Mesothelial cell of epicardium (in vitro differentiated cells): ENCODE measurements at places on chromosomes 2 and 18.

GRCh38 chr18:58105206-58105887 lies 61.3 kb downstream of the NEDD4L start:
- no peak for DNase-seq

GRCh38 chr2:230205034-230205433 lies 14.8 kb downstream of the SP110 start:
- DNase-seq, result no peak

DNA sequence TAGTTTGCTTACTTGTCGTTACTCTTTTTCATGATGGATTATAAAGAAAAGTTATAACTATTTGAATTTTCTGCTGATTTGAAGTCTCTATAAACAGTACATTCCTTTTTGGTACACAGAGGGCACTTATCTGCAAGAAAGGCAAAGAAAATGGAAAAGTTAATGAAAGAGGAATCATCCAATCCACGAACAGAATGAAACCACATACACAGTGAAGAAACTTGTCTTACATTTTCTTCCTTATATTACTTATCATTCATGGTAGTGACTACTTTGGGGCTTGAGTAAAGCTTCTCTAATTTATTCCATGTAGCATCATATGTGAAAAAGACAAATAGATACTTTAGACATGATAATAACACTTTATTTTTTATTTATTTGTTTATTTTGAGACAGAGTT lies 14.8 kb upstream of the ACTR3 start:
- DNase-seq, result no peak

DNA sequence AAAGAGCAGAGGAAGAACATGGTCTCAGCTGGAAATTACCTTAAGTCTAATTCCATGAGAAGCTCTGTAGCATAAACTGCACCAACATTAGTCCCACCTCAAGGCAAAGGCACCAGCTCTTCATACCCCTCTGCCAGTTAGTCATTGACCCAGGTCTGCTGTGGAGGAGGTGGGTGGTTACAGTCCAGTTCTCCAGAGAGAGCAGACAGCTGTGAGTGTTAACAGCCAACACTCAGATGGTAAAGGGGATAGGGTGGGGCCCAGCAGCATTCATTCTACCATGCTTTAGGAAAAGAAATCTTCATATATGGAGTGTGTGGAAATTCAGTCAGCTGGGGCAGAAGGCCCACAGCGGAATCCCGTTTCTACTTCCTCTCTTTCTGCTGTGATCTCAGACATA lies 159.7 kb upstream of the FBXO11 start:
- no peak for DNase-seq

GRCh38 chr2:163673522-163673921 lies 62.3 kb downstream of the FIGN start:
- DNase-seq, result no peak

- no peak for DNase-seq
Observed at GRCh38 chr2:39275016-39275415, 31.2 kb upstream of the CDKL4 start.

DNA sequence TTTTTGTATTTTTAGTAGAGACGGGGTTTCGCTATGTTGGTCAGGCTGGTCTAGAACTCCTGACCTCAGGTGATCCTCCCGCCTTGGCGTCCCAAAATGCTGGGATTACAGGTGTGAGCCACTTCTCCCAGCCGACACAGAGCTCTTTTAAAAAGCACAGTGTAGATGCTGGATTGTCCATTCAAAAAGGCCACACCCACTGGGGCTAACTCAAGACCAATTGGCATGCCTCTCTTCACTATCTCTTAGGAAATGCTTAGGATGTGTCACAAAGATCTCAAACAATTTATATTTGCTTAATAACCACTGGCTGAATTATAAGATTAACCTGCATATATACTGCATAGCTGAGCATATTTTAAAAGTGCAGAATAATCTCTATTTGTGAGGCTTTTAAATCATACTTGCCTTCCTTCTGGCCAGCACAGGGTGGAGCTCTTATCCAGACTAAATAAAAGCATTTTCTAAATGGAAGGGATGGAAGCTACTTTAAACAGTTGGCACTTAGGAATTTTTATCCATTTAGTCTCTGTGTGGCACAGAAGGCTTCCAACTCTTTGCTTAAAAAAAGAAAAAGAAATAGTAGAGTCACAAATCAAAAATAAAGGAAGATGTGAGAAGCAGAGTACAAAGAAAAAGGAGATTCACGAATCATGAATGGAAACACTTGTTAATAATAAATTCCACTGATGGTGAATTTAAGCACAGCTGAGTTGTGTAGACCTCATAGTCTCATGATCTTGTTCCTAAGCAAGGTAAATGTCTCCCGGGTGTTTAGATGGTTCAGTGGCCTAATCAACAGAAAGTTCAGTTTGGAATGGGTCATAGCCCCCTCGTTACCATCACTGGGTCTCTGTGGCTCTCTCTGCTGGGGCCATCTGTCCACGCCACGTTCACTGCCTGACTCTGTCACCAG lies 22.4 kb downstream of the CRYGD start:
- no peak for DNase-seq

DNA sequence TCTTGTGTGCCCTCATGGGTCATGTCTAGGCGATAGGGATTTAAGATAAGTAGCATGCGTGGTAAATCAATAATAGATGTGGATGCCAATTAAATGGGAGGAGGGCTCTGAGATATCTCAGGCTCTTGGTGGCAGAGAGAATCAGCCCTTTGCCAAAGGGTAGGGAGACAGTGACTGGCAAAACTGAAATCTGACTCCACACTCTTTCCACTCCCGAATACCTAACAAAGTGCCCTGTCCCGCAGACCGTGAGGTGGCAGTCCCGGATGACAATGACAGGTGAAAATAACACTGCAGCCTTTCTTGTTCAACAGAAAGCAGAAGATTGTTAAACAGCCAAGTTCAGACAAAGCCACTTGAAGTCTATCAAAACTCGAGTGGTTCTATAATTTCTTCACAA lies 47.0 kb downstream of the C2orf76 start:
- no peak for DNase-seq

GRCh38 chr2:126786765-126787164 lies 111.9 kb upstream of the TEX51 start:
- no peak for DNase-seq

DNA sequence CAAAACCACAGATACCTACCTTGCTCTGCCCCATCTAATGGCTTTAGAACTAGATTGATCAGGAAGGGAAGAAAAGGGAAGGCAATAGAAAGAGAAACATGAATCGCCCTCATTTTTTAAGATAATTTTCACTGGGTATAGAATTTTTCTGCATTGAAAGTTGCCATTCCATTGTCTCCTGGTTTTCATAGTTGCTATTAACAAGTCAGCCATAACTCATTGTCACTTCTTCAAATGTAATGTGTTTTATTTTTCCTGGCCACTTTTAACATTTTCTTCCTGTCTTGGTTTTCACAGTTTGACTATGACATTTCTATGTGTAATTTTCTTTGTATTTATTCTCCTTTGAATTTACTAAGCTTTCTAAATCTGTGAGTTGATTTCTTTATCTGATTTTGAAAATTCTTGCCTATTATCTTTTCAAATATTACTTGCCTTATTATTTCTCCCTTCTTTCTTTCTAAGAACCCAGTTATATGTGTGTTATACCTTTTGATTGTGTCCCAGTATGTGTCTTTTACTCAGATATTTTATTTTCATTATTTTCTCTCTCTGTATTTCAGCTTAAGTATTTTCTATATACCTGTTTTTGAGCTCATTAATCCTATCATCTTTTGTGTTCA lies 85.5 kb upstream of the GLI2 start:
- DNase-seq, result no peak

DNA sequence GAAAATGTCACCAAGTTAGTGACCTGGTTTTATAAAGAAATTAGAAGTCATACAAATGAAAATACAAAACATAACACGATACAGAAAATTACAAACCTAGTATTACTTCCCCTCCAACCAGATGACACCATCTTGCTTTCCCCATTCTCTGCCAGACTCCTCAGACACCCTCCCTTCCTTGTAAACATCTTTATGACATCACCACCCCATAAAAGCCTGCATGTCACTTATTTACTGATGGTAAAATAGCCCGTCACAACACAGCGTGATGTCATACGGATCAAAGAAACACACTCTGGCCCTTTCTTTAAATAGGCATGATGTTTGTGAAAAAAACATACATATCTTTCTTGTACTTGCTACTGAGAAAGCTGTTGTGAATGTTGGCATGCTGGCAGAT lies 254.8 kb upstream of the SOX11 start:
- no peak for DNase-seq

- no peak for DNase-seq
Observed at GRCh38 chr2:128633501-128633900, 314.8 kb upstream of the HS6ST1 start.

DNA sequence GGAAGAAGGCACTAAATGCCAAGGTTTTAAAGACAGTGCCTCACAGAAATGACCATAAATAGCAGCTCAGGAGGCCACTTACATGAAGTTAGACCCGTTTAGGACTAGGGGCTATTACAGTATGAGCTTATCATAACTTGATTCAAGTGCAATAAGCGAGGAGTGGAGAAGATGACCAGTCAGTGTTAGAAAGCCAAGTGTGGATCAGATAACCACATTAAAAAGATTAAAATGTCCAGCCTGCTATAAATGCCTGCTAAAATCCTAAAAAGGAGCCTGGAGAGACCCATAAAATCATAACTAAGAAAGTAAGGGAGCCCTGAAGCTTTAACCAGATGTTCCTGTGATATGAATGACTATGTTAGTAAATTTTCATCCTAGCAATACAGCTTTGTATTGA lies 117.5 kb upstream of the ZNF521 start:
- DNase-seq, result no peak

DNA sequence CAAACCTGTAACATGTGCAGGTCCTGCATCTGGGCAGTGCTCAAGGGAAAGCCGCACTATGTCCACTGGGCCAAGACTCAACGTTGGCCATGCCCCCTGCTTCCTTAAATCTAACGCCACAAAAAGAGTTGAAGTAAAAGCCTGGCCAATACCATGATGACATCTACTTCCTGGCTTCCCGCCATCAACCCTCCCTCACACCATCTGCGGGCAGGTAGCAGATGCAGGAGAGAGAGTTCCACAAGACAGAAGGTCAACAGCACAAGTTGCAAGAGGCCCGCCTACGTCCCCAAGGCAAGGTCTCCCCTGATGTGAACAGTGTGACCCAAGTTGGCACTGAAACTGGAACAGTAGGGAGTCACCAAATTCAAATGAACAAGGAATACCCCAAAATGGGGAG lies 48.4 kb downstream of the ABCG8 start:
- no peak for DNase-seq

DNA sequence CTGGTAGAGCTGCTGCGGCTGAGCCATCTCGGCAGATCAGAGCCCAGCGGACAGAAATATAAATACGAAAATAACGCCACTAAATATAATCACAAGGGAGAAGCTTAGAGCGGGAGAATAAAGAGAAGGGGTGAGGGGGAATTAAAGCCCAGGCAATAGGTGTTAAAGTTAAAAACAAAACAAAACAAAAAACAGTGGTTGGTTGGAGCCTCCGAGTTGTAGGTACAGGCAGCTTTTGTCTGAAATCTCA lies 1.3 kb upstream of the MEIS1 start:
- DNase-seq, result no peak

- DNase-seq, result no peak
Observed at GRCh38 chr2:229855116-229855515, 66.7 kb downstream of the TRIP12 start.

GRCh38 chr2:128558895-128559532 lies 240.3 kb upstream of the HS6ST1 start:
- peak; percentile 27 for DNase-seq

DNA sequence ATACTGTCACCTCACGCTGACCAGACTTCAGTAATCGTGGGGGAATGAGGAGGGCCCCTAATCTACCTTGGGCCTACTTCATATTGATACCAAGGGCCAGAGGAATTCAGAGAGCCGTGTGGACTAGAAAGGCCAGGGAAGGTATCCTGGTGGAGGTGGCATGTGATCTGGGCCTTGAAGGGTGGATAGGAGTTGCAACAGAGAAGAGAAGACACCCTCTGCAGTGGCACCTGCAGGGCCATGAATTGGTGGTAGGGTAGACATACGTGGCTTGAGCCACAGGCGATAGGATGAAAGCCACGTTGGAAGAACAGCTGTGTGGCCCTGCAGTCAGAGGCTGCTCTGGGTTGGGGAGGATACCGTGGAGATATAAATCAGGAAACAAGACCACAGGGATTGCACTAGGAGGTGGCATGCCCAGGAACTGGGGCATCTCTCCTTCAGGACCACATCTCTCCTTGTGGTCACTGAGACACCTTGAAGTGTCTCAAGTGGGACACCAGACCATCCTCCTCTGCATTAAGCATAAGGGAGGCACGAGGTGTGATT lies 141.4 kb downstream of the CYP26B1 start:
- no peak for DNase-seq

DNA sequence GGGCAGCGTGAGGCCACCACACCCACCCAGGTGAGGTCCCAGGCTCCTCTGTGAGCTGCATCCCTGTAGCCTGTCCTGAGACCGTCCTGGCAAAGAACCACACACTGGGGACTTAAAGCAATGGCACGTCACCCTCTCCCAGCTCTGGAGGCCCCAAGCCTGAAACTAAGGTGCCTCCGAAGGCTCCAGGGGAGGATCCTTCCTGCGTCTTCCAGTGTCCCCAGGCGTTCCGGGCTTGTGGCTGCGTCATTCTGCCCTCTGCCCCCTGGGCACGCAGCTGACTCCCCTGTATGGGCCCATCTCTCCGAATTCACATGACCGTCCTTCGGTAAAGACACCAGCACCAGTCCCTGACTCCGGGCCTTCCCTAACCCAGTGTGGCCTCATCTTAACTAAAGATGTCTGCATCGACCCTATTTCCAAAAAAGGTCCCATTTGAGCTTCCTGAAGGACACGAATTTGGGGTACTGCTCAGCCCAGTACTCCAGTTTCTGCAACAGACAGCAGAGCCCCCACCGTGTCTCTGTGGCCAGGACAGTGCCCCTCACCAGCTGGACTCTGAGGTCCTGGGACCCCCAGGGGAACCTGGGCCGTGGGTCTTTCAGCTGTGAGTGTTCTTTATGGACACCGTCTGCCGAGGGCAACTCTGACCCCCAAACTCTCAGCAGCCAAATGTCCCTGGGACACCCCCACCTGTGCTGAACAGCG lies 75.2 kb upstream of the CTDP1 start:
- DNase-seq, result peak; percentile 8

- DNase-seq, result no peak
Observed at GRCh38 chr2:38613126-38613848, 10.6 kb upstream of the HNRNPLL start.

DNA sequence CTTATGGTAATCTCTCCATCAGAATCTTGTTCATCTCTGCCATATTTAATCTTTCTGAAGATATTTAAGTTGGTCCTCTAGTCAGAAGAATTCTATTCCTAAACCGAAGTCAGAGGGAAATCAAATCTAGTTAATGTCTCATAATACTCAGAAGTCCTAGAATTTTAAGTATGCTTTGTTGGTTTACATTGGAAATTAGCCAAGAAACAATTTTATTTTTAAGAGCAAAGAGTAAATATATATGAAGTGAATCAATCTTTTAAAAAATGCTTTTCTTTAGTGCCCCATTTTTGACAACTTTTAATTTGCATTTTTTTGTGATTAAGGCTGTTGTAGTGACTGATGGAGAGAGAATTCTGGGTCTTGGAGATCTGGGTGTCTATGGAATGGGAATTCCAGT lies 38.1 kb downstream of the ME2 start:
- DNase-seq, result no peak

GRCh38 chr18:7568426-7568825 lies 1.3 kb downstream of the PTPRM start:
- DNase-seq, result peak; percentile 43
